BE2C (cell line): ENCODE measurements at places on chromosomes 3 and 15.
A peak's percentile ranks its signal among the peaks of the same experiment; 100 is the strongest.

- DNase-seq: no peak
These were observed 290.0 kb downstream of the ADAMTSL3 start for GRCh38 chr15:83943849-83944404.

DNA sequence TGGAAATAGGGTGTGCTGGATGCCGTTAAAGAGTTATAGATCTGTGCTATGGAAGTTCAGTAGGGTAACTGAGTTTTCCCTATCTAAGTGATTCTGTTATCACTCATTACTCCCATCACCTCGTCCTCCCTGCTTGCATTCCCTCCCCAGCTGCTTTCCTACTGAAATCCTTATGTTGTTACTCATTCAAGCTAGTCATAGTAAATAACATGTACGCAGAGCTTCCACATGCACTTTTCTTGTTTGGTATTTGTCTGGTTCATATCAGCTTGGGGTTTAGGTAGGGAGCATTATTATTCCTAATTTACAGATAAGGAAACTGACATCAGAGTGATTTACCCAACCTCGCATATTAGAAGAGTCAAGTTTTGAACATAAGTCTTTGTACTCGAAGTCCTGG is 135.1 kb downstream of the HCN4 start:
- no peak for DNase-seq

DNA sequence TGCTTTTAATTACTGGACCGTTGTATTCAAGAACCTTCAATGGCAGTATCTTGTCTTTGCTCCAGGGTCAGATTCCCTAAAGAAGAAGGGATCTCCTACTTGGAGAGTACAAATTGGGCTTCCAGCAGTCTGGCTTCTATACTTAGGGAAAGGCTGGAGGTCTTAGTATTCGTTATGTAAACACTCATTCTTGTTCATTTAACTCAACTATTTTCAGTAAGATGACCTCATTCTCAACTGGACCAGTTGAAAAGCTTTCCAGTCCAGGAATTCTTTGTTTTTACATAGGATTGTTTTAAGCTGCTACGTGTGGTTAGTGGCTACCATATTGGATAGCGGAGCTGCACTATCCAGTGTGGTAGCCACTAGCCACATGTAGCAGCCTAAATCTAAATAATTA is 4.6 kb downstream of the SENP5 start:
- no peak for DNase-seq

GRCh38 chr3:9022305-9023225 is 59.3 kb upstream of the RAD18 start:
- DNase-seq: no peak

DNA sequence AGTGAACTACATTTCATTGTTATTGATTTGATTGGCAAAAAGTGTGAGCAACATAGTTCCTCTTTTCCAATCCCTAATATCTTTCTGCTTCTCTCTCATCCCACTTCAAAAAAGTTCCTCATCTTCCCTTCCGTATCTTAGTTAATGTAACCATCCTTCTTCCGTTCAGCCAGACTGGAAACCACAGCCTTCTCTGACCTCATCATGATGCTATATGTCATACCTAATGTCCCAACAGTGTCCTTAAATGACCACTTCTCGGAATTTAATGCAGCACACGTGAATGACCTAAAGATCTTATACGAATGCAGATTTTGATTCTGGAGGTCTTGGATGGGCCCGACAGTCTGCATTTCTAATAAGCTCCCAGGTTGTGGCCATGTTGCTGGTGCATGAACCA is 320.3 kb upstream of the SATB1 start:
- DNase-seq: no peak

GRCh38 chr3:189652042-189652441 is 20.9 kb downstream of the TP63 start:
- DNase-seq: peak; percentile 6

GRCh38 chr3:7082244-7082643 is 221.3 kb downstream of the GRM7 start:
- no peak for DNase-seq

GRCh38 chr3:18239674-18240073 is 185.5 kb downstream of the SATB1 start:
- no peak for DNase-seq

GRCh38 chr3:151866711-151867410 is 6.6 kb upstream of the SUCNR1 start:
- DNase-seq: no peak

- no peak for DNase-seq
These were observed 65.3 kb downstream of the SH3GL3 start for GRCh38 chr15:83512459-83512858.

DNA sequence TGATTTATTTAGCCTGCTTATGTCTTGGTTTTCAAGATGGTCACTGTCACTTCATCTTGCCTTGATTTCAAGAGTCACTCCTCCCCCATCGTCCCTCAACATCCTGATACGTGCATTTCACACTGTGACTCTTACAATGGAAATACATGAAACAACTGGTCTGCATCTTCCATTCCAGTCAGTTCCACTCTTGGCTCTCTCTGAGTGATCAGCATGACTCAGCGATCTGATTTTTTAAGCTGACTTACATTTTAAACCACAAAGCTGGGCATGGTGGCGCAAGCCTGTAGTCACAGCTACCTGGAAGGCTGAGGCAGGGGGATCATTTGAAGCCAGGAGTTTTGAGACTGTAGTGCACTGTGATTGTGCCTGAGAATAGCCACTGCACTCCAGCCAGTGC is 271.2 kb upstream of the ROPN1 start:
- DNase-seq: no peak

- no peak for DNase-seq
These were observed 102.8 kb upstream of the PFN2 start for GRCh38 chr3:150073513-150073912.

DNA sequence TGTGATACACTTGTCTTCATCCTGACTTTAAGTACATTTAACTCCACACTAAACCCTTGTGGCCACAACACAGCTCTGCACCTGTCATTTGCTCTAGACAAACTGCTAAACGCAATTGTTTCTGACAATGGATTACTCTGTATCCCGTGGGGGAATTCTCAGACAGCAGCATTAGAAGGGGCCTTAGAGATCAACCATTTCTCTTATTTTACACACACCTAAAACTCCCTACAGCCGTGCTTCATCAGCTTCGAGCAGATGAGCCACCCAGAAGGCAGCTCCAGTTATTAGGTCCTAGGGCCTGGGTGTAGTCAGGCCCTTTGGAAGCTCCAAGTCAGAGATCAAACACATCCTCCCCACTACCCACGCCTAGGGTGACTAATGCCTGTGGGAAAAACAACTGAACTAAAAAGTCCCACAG is 1.3 kb upstream of the IL12A start:
- DNase-seq: no peak

- DNase-seq: no peak
These were observed 11.9 kb downstream of the TSC22D2 start for GRCh38 chr3:150419959-150420358.

- no peak for DNase-seq
These were observed 89.7 kb upstream of the KLF13 start for GRCh38 chr15:31237043-31237324.

DNA sequence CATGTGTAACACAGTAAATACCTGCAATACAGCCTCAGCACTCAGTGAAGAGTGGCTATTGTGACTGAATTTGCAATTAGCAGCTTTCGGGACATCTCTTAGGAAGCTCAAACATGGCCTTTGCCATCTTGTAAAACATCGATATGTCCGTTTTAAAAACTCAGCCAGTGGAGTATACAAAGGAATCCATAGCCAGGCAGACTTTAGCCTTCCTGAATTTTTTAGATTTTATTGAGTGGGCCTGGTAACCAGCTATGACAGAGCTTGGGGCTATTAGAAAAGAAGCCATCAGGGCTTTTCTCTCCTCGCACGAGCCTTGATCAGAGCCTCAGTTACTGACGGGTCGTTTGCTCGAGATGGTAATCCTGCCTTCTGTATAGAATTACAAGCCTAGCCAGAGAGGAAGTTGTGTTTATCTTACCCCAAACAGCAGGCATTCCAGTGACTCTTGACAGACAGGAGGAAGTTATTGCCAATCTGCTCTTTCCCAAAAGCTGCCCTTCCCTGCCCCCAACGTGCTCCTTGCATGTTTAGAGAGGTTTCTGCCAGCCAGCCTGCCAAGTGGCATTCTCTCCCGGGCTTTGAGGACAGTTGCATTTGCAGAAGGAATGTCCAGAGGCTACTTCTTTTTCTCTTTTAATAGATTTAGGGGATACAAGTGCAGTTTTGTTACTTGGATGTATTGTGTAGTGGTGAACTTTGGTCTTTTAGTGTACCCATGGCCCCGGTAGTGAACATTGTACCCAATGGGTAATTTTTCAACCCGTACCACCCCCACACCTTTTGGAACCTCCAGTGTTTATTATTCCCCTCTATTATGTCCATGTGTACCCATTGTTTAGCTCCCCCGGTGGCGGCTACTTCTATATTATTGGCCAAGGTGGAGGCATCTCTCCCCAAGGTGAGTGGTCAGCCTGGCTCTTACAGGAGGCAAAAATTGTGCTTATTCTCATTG is 40.6 kb downstream of the ITPR1 start:
- peak; percentile 19 for DNase-seq

DNA sequence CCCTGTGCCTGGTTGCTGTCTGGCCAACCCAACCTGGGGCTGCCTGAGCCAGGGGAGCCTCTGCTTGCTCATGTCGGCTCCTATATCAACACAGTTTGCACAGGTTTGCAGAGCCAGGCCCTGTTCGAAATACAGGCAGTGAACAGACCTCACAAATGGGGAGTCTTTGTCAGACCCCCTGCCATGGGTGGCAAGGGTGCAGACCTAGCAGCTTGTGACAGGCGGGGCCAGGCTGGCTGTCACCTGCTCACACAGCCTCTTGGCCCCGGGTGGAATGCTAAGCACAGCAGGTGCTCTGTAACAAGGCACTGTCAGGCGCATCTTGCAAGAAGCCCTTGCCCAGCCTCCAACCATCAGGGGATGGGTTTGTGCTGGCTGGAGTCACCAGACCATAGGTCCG is 47.3 kb downstream of the BDH1 start:
- DNase-seq: no peak

- DNase-seq: no peak
These were observed 108.4 kb upstream of the SPATA16 start for GRCh38 chr3:173249457-173249856.

DNA sequence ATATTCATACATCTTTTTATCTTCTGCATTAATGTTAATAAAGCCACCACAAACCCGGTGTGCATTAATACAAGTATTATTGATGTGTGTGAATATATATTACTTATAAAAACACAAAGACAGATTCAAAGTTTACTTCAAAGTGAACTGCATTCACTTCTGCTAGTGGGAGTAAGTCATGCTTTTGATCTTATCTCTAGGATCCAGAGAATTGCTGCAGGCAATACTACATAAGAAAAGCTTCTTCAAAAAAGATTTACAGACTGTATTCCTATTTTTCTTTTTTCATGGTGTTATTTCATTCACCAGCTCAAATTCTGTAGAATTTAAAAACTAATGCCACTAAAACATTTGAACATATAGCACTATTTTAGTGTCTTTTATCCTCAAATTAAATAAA is 87.5 kb upstream of the CBLB start:
- DNase-seq: no peak

GRCh38 chr3:101940521-101941317 is 91.4 kb downstream of the NFKBIZ start:
- DNase-seq: peak; percentile 63

- no peak for DNase-seq
These were observed 32.1 kb upstream of the PCSK6 start for GRCh38 chr15:101521591-101521990.

DNA sequence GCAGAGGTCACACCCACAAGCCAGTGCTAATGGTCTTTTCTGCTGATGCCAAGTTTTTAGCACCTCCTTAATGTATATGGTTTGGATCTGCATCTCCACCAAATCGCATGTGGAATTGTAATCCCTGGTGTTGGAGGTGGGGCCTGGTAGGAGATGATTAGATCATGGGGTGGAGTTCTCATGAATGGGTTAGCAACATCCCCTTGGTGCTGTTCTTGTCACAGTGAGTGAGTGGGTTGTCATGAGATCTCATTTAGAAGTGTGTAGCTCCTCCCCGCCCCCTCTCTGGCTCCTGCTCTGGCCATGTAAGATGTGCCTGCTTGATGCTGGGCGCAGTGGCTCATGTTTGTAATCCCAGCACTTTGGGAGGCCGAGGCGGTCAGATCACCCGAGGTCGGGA is 37.3 kb upstream of the KLHL6 start:
- DNase-seq: no peak

- no peak for DNase-seq
These were observed 137.7 kb upstream of the KLHL25 start for GRCh38 chr15:85932391-85932790.
